ENCODE measurements at places on chromosomes 16 and 17.

DNA sequence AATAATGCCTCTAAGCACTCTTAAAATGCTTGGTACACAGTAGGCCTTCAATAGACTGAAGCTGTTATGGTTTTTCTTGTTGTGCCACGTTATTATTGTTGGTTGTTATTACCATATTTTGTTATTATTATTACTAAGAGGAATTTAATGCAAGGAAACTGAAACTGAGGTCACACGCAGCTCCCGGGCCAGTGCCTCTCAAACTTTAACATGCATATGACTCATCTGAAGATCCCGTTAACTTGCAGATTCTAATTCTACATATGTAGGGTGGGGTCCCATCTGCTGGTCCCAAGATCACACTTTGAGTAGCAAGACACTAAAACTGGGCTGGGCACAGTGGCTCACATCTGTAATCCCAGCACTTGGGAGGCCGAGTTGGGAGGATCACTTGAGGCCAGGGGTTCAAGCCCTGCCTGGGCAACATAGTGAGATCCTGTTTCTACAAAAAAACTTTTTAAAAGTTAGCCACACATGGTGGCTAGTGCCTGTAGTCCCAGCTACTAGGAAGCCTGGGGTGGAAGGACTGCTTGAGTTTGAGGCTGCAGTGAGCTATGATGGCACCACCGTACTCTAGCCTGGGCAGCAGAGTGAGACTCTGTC is 888 bp downstream of the ACSM5 start:
- DNase-seq = no peak

DNA sequence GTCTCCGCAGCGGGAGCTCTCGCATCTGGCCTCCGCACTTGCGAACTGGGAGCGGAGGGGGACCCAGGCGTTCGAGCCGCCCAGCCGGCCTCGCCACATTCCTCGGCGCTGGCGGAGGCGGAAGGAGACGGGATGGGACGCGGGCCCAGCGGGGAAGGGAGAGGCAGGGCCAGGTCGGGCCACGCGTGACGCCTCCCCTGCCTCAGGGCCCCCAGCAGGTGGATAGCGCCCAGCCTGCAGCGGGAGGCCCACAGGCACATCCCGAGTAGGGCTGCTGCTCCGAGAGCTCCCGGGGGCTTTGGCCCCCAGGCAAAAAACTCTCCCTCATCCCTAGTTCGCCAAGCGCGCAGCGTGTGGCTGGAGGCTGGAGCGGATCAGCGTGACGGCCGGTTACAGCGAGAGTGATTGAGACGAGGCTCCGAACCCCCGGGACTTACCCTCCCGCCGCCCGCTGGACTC is 800 bp downstream of the PLEKHH3 start:
- peak; percentile 71 for DNase-seq

- DNase-seq = no peak
Measured at GRCh38 chr17:13086142-13086769, 68.4 kb upstream of the ELAC2 start.

DNA sequence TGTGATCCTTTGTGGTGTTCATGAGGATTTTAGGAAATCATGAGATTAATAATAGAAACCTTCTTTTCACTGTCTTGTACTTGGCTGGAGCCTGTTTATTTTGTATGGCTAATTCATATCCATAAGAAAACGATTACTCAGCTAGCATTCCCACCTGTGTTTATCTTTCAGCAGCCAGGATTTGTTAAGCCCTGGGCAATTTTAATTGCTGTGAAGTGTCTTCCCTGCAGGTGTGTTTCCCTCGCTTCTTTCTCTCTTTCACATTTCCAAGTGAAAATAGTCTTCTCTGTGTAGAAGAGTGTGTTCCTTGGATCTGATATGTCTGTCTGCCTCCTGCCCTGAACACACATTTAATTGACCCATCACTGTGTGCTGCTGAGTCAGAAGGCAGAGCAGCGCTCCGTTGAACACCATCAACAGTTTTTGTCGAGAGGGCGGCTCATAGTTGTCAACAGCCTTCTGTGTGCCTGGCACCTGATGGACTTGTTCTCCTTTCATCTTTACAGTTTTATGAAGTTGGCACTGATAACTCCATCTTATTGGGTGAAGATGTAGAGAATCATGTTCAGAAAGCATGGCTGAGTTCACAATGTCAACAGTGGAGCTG is 83.2 kb downstream of the SPECC1 start:
- DNase-seq = no peak

- DNase-seq = no peak
Measured at GRCh38 chr17:55307879-55308278, 43.1 kb downstream of the HLF start.

GRCh38 chr17:56577190-56577842 is 16.2 kb upstream of the NOG start:
- no peak for DNase-seq

DNA sequence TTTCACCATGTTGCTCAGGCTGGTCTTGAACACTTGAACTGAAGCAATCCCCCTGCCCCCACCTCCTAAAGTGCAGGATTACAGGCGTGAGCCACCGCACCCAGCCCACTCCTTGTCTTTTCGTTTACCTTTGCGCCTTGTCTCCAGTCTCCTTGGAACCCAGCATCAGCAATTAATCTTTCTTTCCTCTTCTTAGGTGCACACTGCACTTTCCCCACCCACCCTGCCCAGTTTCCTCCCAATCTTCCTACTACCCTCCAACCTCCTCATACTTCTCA is 1.5 kb upstream of the CLDN7 start:
- DNase-seq = no peak
